ENCODE measurements at places on chromosomes 11 and 22.

DNA sequence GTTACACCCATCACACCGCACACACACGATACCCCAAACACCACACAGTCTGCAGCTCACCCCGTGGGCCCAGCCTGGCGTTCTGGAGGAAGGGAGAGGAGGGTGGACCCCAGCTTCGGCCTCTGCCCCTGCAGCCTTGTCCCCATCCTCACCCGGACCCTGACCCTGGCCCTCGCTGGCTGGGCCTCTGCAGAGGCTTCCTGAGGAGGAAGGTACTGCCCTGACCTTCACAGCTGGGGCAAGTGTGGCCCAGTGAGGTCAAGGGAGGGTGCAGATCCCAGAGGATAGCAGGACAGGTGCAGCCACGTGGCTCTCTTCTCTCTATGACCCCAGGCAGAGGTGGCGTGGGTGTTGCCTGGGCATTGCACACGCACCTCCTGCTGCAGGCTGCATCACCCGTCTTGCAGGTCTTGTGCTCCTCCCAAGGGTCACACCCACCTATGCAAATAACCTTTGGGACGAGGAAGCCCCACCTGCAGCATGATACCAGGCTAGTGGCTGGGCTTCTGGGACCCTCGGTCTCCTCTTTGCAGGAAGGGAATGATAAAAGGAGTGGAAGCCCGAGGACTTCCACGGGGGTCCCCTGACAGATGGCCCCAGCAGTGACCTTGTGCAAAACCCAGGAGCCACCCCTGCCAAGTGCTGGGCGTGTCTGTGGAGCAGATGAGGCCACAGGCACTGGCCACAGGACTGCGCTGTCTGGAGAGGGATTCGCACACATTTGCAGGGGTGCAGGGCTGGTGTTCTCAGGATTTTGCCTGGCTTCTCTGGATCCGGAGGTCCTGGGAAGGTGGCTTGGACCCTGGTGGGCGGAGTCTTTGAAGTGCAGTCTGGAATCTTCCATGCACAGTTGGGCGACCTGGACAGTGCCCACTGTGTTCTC lies 1241.5 kb downstream of the BRD1 start:
- no peaks in the 10 kb centered on the region for H3K27me3 ChIP-seq
- no peaks in the 10 kb centered on the region for H3K4me1 ChIP-seq
- H3K36me3 ChIP-seq = no peaks in the 10 kb centered on the region
- no peak overlapping the region for H3K27ac ChIP-seq
- DNase-seq = no peak

GRCh38 chr11:44992181-44992582 lies 41.5 kb upstream of the TP53I11 start:
- no peaks in the 10 kb centered on the region for H3K36me3 ChIP-seq
- peaks cover 15% of the 10 kb centered on the region for H3K4me1 ChIP-seq
- no peak for DNase-seq
- no peak overlapping the region for H3K27ac ChIP-seq
- no peaks in the 10 kb centered on the region for H3K27me3 ChIP-seq
- H3K4me3 ChIP-seq = no peak overlapping the region

DNA sequence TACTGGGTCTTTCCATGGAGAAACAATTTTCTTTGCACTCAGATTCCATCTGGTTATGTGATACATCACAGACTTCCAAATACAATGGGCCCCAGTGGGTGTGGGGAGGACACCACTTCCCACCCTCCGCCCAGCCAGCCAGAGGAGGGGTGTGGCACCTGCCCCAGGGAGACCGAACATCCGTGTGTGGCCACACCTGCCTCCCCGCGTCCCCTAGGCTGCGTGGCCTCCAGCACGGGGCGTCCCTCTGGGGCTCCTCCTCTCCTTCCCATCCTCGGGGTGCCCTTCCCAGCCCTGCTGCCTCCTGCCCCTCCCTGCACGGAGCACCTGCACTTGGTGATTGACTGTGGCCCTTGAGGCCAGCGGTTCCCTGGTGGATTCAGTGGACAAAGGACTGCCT lies 49.1 kb downstream of the CERK start:
- no peaks in the 10 kb centered on the region for H3K27me3 ChIP-seq
- H3K4me3 ChIP-seq = no peak overlapping the region
- peaks cover 51% of the 10 kb centered on the region for H3K4me1 ChIP-seq

GRCh38 chr11:117588166-117588810 lies 208.7 kb downstream of the DSCAML1 start:
- DNase-seq = no peak
- H3K27ac ChIP-seq = no peak overlapping the region
- no peak overlapping the region for H3K4me3 ChIP-seq
- H3K4me1 ChIP-seq = no peaks in the 10 kb centered on the region

DNA sequence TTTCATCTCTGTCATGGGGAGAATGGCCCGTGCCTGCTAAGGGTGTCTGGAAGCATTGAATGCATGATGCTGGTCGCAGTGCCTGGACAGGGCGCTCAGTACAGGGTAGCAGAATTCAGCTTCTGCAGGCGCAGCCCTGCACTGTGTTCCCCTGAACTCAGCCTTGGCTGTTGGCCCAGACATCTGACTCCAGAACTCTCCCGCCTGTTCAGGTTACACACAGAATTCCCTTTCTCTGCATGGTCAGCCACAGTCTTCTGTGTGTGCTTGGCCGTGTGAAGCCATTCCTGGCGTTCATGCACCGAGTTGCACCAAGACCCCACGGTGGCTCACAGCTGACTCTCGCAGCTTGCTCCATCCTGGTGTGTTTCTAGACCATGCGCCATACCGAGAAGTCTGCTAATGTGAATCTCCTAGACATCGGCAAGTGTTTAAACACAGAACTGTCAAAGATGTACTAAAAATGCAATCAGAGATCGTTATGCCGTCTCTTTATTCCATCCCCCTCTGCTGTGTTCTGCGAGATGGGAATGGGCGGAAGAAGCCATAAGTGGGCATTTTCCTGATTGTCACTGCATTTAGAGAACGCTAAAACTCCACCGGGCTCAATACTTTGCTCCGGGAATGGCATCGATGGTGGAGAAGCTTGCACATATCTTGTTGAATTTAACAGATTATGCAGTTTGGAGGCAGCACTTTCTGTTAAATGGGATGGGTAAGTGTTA lies 55.6 kb downstream of the MPPED1 start:
- no peak overlapping the region for H3K27ac ChIP-seq
- H3K36me3 ChIP-seq = no peaks in the 10 kb centered on the region

- H3K4me1 ChIP-seq = no peaks in the 10 kb centered on the region
- no peaks in the 10 kb centered on the region for H3K36me3 ChIP-seq
- H3K27me3 ChIP-seq = no peaks in the 10 kb centered on the region
Measured at GRCh38 chr22:21727159-21727558, 8.4 kb downstream of the YPEL1 start.

- H3K4me1 ChIP-seq = no peaks in the 10 kb centered on the region
- no peaks in the 10 kb centered on the region for H3K27me3 ChIP-seq
- no peak overlapping the region for H3K4me3 ChIP-seq
- DNase-seq = no peak
Measured at GRCh38 chr11:87447606-87448005, 409.9 kb downstream of the TMEM135 start.

DNA sequence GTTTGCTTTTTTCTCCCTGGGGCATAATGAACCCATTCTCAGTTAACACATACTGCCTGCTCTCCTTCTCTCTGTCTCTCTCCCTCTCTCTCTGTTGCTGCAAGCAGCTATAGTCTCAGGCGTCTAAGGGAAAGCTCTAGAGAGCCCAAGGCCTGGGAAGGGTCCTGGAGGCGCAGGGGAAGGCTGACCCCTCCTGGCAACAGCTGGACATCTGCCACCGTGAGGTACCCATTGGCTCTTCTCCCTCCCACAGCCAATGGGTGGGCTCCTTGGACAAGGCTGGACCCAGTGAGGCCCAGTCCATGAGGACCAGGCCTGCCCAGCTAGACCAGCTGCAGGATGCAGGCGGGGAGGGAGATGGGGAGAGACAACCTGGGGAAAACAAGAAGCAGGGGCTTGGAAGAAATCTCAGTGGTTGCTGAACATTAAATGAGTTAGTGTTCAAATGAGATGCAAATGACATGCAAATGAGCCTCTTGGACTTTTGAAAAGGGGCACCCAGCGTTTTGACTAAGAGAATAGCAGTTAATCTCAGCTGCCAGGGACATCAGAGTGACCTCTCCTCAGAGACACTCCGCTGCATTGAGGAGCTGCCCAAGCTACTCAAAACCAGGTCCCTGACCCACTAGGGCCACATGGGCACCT lies 349.7 kb downstream of the BUD13 start:
- no peak for DNase-seq
- no peaks in the 10 kb centered on the region for H3K4me1 ChIP-seq
- no peaks in the 10 kb centered on the region for H3K36me3 ChIP-seq
- no peak overlapping the region for H3K4me3 ChIP-seq
- H3K27ac ChIP-seq = no peak overlapping the region

- DNase-seq = no peak
- peaks cover 35% of the 10 kb centered on the region for H3K4me1 ChIP-seq
- H3K4me3 ChIP-seq = no peak overlapping the region
- H3K36me3 ChIP-seq = no peaks in the 10 kb centered on the region
- no peaks in the 10 kb centered on the region for H3K27me3 ChIP-seq
Measured at GRCh38 chr22:20241579-20242392, 26.3 kb downstream of the RTN4R start.

GRCh38 chr11:116829525-116830183 lies at the start of gene APOC3:
Gene APOC3, plus strand, starts transcription at chr11:116829907. Its CDS starts 676 bp downstream, at chr11:116830583.
- H3K27me3 ChIP-seq = no peaks in the 10 kb centered on the region
- no peak for DNase-seq
- H3K4me1 ChIP-seq = no peaks in the 10 kb centered on the region
- no peaks in the 10 kb centered on the region for H3K36me3 ChIP-seq
- H3K4me3 ChIP-seq = no peak within 1 kb of the TSS

DNA sequence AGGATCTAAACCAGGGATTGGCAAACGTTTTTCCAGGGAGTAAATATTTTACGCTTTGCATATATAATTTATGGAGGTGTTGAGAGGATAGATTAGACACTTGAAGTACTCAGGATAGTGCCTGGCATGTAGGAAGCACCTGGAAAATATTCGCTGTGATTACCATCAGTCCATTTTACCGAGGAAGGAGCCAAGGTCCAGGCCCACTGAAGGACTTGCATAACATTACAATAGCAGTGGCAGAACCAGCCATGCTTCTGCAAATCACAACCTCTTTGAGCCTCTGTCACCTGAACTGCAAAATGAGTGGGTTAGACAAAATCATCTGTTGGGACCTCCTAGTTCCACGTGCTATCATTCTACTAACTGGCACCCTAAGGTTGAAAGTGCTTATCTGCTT lies 5.4 kb downstream of the FUT4 start:
- no peak overlapping the region for H3K27ac ChIP-seq
- DNase-seq = no peak
- no peaks in the 10 kb centered on the region for H3K36me3 ChIP-seq
- peaks cover 52% of the 10 kb centered on the region for H3K4me1 ChIP-seq
- no peaks in the 10 kb centered on the region for H3K27me3 ChIP-seq

DNA sequence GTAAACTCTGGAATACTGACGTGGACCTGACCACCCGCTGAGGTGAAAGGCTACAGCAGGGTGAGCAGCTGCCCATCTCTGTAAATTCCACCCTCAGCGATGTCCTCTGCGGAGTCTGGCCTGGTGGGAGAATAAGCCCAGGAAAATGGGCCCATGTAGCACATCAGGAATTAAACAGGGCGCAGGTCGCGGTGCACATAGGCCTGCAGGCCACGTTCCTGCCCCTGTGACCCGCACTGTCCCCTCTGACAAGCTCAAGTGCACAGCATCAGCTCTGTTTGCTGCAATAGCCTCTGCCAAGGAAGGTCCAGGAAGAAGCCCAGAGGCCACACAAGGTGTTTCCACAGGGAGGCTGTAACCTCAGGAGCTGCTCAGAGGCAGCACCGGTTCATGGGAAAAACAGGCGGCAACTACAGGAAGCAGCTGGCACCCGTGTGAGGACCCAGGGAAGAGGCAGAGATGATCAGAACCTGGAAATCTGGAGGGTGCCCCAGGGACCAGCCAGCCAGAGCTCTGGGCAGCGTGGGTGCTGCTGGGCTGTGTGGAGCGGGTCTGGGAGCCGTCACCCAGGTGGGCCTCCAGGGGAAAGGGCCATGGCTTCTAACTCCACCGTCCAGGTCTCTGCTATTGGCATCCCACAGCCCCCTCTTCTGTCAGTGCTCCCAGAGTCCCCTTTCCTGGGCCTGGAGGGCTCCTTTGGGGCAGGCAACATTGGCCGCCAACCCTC lies 808 bp upstream of the IFITM2 start:
- H3K36me3 ChIP-seq = no peaks in the 10 kb centered on the region
- no peak overlapping the region for H3K4me3 ChIP-seq
- peak overlapping the region; percentile 88 for H3K27ac ChIP-seq
- DNase-seq = no peak
- peaks cover 28% of the 10 kb centered on the region for H3K4me1 ChIP-seq

DNA sequence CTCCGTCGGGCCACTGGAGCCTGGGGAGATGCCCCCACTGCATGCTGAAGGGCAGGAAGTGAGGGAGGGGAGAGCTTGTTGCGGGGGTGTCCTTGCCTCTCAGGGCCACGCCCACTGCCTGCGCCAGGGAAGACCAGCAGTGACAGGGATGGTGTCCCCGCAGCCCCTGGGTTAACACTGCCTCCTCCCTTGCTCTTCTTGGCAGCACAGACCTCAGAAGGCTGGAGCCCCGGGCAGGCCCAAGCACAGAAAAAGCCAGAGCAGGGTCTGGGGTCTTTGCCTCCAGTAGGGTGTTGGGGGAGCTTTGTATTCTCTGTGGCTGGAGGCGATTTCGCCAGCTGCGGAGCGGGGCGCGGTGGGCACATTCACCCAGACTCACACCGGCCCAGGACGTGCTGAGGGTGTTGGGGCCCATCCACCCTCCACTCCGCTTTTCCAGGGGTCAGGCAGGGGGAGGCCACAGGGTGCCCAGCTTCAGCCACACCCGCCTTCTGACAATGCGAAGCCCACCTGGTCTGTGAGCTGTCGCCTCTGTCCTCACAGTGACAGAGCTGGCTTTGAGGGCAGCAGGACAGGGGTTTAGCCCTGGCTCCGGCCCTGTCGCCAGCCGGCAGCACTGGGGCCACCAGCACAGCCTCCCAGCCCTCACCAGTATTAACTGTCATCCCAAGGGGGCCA lies 83.7 kb downstream of the CDKN1C start:
- no peak overlapping the region for H3K27ac ChIP-seq
- H3K4me1 ChIP-seq = peaks cover 23% of the 10 kb centered on the region
- no peak overlapping the region for H3K4me3 ChIP-seq
- no peaks in the 10 kb centered on the region for H3K27me3 ChIP-seq
- no peak for DNase-seq

DNA sequence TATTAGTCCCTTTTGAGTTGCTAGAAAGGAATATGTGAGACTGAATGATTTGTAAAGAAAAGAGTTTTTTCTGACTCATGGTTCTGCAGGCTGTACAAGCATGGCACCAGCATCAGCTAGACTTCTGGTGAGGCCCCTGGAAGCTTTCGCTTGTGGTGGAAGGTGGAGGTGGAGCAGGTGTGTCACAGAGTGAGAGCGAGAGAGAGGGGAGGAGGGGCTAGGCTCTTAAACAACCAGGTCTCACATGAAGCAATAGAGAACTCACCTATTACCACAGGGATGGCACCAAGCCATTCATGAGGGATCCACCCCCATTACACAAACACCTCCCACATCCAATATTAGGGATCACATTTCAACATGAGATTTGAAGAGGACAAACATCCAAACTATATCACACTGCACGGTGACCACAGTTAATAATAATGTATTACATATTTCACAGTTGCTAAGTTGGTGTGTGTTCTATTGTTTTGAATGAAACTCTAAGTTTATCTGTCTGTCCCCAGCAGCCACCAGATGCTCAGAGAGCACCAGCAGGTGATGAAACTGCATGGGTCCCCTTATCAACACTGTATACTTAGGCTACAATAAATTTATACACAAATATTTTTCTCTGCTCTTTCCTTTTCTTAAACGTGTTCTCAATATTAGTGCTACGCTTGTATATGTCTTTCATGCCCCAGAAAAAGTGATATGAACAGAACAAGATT lies 14.1 kb downstream of the ZFP91 start:
- H3K27me3 ChIP-seq = no peaks in the 10 kb centered on the region
- peaks cover 16% of the 10 kb centered on the region for H3K4me1 ChIP-seq
- H3K27ac ChIP-seq = no peak overlapping the region
